ENCODE measurements at places on chromosomes 11 and 22.

DNA sequence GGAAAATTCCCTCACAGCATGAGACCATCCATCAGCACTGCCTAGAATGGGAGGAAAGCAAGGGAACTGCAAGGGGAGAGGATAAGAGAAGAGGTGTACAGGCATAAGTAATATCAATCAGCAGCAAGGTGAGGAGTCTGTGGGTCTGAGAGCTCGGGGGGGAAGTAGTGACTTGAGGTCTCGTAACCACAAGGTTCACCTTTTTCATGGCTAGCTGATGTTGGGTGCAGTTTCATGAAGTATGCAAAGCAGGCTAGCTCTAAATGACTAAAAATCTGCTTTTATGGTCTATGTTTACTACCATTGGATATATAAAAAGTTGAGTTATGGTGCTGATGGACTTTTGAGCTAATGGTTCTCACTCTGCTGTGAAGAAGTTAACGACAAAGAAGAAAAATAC is 35.8 kb downstream of the OR4C6 start:
- DNase-seq: no peak

- DNase-seq: no peak
These were observed 67.7 kb downstream of the ARHGAP8 start for GRCh38 chr22:44819966-44820631.

- no peak for DNase-seq
These were observed 213.0 kb upstream of the E2F8 start for GRCh38 chr11:19453651-19454257.

- DNase-seq: no peak
These were observed 4.5 kb upstream of the KCNE3 start for GRCh38 chr11:74471668-74472429.

DNA sequence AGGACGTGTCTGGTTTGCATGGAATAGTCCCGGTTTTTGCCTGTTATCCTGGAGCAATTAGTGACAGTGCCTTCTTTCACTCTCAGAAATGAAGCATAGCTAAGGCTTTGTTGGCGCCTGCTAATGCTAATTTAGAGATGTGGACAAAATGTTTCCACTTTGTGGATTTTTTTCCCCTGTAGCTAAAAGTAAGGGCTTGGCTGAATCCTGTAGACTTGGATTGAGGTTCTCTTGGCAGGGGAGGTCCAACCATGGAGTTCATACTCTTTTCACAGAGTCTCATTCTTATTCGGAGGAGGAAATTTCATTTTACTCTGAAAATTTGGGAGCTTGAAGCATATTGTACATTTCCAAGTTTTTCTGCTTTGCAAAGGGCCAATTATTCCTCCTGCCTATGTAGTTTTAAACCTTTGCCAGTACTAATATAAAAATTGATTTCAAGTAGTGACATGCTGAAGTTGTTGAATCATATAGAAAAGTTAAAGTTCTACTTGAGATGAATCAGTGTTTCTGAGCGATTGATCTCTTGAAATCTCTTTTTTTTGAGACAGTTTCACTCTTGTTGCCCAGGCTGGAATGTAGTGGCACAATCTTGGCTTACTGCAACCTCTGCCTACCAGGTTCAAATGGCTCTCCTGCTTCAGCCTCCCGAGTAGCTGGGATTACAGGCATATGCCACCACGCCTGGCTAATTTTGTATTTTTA is 20.0 kb downstream of the PPFIA1 start:
- no peak for DNase-seq

DNA sequence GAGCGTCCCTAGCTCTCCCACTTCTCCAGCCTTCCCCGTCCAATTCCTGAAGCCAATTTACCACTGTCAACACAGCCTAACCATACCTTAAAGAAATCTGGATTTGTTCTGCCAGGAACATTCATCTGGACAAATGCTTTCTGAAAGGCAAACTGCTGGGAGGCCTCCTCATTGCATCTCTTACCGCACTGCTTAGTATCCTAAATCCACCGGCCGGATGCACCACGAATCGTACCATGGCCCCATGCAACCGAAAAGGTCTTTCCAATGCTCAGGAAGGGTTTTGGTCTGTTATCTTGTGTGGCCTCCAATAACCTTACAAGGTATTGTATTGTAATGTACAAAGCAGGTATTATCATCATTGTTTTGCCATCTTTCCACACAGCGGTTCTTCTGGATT is 57.6 kb downstream of the MYH9 start:
- no peak for DNase-seq

- no peak for DNase-seq
These were observed 89.6 kb downstream of the SERGEF start for GRCh38 chr11:17923217-17923616.

- DNase-seq: no peak
These were observed 1.7 kb downstream of the EXPH5 start for GRCh38 chr11:108591893-108592292.

DNA sequence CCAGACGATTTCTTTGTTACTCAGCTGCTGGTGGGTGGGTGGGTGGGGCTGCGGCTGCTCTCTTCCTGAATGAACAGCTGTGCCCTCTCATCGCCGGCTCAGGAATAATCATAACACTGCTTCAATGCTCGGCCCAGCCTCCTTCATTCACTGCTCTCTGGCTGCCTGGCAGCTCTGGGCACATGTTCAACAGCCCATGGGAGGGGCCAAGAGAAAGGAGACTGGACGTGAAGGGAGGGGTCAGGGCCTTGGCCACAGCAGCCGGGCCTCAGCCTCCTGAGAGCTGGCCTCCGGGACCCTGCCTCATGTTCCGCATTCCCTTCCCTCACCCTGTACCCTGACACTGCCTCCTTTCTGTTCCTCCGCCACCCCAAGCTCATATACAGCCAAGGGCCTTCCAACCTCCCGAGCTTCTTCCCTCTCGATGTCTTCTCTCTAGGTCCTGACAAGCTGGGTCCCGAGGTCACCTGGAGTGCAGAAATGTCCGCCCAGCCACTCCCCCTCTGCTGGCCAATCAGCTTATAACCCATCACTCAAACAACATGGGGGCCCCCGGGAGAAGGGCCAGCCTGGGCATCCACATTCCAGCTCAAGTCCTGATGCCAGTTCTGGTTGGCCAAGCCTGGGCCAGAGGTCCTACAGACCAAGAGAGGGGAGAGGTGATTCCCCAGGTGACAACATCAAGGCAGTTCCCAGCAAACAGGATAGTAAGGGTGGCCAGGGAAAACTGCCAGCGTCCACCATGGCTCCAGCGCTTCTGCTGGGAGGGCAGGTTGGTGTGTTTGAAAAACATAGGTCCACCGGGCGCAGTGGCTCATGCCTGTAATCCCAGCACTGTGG is 3.2 kb upstream of the CSDC2 start:
- no peak for DNase-seq

DNA sequence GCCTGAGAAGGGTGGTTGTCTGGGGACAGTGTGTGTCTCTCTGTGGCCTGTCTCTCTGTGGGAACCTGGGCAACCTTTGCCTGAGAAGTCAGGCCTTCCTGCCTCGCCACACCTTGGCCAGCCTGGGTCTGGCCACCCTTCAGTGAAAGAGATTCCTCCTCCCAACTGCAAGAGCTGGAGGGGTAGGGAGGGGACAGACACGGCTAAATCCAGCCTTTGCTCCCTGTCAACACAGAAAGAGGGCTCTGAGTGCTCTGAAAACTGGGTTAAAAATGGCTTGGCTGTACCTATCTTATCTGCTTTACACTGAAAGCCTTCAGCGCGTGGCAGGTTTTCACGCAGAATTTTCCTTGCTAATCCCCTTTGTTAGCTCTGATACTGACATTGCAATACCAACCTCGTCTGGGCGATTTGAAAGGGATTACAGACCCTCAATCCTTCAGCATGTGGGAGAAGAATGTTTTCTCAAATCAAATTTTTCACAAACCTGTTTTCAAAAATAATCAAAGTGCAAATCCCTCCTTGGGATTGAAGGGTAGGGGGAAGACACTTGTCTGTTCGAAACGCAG is 163.7 kb downstream of the DSCAML1 start:
- no peak for DNase-seq

DNA sequence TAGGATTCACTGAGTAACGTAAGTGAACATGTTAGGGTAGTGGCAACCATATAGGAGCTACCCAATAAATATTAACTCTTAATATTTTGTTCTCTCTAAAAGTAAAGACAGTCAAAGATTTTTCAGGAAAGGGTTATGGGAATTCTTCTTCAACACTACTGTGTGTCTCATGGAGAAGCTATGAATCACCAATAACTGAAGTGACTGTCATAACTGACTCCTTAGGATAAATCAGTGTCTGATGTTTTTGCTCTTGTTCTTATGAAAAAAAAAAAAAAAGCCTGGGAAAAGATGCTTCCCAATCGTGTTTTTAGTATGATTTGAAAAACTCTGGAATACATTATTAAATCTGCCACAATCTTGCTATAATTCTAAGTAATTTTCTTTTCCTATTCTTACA is 111.2 kb upstream of the CEP126 start:
- DNase-seq: no peak

DNA sequence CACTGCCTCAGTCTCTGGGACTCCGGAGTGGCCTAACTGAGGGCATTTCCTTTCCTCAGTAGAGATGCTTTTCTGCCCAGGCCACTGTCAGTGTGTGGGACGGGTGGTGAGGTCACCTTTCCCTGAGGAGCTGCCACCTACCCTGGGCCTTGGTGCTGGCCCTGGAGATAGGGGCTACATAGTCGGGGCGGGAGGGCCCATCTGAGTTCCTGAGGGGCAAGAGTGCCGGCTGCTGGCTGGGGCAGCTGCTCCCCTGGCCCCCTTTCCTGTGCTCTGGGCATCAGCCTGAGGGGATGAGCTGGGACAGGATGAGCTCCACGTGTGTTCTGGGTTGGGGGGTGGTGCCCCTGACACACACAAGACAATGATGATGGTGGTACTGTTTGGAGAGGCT is 5.4 kb downstream of the KCNC1 start:
- no peak for DNase-seq

DNA sequence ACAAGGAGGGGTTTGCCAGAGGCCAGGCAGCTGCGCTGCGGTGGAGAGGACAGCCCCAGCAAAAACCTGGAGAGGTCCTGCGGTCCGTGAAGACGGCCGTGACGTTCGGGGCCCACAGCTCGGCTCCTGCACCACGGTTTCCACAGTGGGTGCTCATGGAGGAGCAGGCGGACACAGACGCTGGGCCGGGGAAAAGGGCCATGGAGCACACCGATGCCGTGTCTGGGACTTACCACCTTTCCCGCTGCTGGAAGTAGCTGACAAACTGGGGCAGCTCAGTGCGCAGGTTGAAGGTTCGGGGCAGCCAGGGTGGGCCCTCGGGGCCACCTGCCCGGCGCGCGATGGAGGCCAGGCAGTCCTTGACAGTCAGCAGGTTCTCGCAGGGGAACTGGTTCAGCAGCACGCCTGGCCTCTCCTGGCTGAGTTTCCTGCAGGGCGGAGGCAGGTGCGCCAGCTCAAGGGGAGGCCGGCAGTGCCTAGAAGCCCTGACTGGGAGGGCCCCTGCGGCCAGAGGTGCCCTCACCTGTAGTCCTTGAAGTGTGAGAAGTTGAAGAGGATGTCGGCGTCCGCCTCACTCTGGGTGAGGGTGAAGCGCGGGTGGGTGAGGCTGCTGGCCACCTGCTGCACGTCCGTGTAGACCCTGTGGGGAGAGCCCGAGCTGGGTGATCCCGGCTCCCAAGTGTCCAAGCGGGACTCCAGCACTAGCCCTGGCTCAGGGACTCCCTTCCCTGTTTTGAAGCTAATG is 12.8 kb downstream of the TTLL12 start:
- no peak for DNase-seq

DNA sequence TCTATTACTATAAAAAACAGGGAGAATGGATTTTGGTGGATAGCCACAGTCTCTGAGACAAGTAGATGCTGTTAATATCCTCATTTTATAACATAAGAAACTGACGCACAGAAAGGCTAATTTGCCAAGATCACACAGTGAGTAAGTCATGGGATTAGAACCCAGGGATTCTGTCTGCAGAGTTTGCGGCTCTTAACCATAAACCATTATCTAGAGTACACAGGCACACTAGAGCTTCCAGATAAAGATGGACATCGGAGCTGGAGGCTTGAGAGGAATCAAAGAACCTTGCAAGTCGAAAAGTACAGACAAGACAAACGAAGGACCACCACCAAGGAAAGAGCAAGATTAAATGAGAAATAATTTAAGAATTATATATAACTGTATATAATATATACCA is 11.3 kb downstream of the LGALS12 start:
- DNase-seq: no peak

DNA sequence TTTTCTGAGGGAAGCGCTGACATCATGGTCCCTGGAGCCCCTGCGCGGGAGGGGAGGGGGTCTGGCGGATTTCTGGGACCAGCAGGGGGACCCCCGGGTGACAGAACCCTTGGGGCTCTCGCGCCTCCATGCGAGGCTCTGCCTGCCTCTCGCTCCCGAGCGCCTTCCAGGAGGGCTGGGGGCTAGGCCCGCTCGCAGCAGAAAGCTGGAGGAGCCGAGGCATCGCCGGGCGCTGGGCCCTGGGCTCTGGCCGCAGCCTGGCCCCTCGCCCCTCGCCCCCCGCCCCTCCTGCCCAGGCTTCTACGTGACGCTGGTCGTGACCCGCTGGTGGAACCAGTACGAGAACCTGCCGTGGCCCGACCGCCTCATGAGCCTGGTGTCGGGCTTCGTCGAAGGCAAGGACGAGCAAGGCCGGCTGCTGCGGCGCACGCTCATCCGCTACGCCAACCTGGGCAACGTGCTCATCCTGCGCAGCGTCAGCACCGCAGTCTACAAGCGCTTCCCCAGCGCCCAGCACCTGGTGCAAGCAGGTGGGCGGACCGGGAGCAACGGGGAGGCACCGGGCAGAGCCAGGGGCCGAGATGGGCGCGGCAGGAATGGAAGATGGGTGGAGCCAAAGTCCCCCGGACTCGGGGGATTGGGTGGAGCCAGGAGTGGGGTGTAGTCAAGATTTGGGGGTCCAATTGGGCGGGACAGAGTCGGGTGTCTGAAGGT is 5.4 kb downstream of the BEST1 start:
- DNase-seq: no peak

DNA sequence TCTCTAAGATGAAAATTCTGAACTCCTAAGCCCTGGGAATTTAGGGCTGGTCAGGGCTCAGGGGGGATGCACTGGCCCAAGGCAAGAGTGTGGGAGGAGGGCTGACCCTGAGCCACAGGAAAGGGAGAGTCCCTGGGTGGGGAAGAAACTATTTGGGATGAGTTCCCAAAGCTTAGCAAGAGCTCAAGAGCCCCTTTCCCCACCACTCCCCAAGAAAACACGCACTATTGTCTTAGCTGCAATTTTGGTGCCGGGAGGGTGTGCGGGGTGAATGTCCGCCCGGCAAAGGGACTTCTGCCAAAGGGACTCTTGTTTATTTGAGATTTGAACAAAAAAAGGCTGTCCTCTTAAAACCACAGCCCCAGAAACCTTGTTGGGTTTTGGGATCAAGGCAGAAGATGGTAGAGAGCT is 37.0 kb downstream of the KIAA1671 start:
- no peak for DNase-seq
